Kidney (tissue), 22 donors: ENCODE measurements at places on chromosomes 13 and 19.

DNA sequence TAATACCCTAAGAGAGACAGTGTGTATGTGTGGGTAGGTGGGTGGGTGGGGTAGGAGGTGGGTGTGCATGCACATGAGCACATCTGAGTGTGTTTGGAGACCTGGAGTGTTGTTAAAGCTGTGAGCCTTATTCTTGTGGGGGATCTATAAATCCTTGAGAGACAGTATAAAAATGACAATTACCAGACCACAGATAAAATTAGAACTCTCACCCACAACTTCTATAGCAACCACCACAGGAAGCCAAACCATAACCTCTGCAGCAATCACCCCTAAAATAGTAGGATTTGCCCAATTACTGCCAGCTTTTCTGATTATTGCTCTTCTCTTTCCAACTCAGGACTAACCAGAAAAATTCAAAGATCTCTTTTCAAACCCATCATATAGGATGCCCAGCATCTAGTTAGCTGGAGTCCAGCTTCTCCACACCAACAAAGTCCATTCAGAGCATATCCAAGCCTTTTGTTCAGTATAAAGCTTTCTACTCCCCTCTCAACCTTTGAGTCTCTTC lies 93.4 kb upstream of the SLITRK1 start:
- no peak for DNase-seq

DNA sequence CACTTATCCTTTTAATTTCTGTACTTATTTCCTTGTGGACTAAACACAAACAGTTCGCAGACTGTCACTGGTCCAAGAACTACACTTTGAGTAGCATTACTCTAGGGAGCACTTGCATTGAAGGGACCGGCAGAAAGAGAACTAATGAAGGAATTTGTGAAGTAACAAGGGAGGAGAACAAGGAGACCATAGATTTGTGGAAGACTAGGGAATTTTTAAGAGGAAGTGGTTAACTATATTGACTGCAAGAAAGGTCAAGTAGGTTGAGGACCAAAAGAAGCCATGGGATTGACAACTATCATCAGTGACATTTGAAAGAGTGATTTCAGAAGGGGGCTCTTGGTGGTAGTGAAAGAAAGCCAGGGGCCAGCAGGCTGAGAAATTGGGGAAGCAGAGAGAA lies 4.0 kb upstream of the RB1 start:
- DNase-seq = no peak

- DNase-seq = peak; percentile 61
Measured at GRCh38 chr13:112445411-112446271, 69.5 kb downstream of the SPACA7 start.

DNA sequence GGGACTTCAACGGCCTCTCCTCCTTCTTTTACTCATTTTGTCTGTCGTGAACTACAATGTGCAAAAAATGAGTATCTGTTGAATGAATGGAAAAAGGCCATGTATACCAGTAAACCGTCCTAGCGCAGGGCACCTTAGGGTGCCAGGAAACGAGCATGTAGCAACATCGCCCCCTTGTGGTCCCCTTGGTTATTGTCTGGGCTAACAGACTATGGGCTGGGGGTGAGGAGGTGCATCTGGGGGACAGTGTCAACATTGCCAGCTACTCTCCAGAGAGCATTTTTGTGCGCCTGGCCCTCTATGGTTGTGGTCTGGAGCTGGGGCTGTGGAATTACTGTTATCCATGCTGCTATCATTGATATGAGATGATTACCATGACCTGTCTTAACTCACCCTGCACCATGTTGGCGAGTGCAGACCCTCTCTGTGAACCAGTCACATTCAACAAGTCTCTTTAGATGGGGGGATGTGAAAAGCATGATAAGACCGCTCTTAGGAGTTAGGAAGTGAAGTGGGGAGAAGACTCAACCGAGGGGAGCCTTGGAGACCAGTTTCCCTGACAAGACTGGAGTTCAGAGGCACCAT lies 22.8 kb upstream of the SIGLEC11 start:
- no peak for DNase-seq

DNA sequence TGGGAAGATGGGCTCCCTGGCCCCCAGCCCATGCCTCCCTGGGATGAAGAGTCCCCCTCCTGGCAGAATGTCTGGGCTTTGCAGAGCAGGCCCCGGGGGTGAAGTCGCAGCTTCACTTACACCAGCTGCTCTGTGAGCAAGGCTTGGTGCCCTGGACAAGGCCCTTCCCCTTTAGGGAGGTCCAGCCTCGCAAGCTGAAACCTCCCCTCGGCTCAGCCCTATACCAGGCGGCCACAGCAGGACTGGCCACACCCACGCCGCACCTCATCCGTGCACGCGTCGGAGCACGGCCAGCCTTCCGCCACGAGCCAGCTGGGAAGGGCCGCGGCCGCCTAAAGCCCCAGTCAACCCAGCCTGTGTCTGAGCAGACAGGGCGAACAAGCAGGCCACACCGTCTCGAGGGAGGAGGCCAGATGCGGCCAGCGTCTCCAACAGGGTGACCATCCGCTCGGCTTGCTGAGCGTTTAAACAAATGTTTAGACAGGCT lies 83.2 kb upstream of the MCF2L start:
- peak; percentile 96 for DNase-seq

- DNase-seq = no peak
Measured at GRCh38 chr19:38386300-38386970, 1.4 kb downstream of the GGN start.
